ENCODE measurements at places on chromosomes 4 and X.

DNA sequence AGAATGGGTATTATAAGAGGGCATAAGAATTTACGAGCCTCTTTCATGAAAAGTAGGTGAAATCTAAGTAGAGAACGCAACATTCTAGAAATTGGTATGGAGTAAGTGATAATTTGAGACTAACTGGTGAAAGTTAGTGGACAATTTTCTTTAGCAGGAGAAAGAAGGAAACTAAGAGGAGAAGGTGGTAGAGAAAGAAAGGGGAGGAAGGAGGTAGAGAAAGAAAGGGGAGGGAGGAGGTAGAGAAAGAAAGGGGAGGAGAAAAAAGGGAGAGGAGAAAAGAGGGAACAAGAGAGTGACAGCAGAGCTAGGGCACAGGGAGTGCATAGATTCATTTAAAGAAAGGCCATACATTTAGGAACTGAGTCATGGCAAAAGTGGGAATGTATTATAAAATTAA is 94.1 kb downstream of the RNF150 start:
- DNase-seq = no peak

GRCh38 chr4:24451870-24452269 is 132.5 kb downstream of the DHX15 start:
- no peak for DNase-seq

GRCh38 chr4:118290951-118291350 is 61.9 kb downstream of the PRSS12 start:
- DNase-seq = no peak

DNA sequence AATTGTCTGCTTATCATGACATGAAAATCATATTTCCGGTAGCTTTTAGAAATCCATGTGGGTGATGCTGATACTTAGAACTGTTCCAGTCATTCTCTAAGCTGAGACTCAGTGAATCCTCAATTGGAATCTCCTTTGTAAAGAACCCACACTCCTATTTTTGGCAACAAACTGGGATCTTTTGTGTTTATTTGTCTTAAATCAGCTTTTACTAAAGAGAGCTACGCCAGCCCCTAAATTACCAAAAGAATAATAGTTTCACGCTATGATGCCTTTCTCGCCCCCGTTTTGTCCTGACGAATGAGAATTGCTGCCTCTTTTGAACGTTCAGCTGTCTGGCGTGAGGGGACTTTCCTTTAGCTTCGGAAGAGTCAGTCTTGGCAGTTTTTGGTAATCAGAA is 195.9 kb downstream of the SHOX start:
- no peak for DNase-seq

DNA sequence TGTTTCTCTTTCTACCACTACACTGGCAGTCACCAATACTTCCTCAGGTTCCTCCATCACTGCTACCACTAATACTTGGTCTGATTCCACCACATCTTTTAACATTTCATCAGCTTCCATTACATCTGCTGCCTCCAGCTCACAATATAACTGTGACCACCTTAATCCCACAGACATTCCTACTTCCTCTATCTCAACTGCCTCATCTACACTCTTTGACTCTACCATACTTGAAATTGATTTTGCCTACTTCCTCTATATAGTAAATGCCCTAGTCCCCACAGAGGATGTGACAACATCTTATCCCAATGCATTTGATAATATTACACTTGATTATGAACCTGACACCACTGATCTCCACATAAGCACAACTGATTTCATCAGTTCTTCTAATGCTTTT is 29.0 kb downstream of the OPRPN start:
- DNase-seq = no peak

DNA sequence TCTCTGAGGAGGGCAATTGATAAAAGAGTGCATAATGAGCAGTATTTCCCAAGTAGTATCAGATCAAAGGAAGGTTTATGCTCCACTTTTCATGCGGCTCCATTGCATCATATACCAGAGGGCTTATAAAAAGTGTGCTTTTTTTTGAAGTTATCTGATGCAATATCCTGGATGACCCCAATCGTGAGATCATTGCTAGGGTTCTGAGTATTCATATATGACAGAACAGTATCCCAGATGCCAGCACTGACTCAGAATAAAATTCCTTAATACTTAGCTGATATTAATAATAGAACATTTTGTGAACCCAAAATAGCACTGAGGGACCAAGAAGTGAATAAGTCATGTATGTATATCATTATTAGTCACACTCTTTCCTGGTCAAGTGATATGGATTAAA is 945.5 kb upstream of the AGA start:
- DNase-seq = no peak

GRCh38 chrX:13216139-13216538 is 103.7 kb downstream of the ATXN3L start:
- no peak for DNase-seq

- no peak for DNase-seq
These were observed 254.6 kb downstream of the CBLL2 start for GRCh38 chrX:22527302-22527701.

- DNase-seq = no peak
These were observed 175.9 kb downstream of the FBXW7 start for GRCh38 chr4:152360045-152360410.

- no peak for DNase-seq
These were observed 5.8 kb upstream of the DGKQ start for GRCh38 chr4:978957-979701.

DNA sequence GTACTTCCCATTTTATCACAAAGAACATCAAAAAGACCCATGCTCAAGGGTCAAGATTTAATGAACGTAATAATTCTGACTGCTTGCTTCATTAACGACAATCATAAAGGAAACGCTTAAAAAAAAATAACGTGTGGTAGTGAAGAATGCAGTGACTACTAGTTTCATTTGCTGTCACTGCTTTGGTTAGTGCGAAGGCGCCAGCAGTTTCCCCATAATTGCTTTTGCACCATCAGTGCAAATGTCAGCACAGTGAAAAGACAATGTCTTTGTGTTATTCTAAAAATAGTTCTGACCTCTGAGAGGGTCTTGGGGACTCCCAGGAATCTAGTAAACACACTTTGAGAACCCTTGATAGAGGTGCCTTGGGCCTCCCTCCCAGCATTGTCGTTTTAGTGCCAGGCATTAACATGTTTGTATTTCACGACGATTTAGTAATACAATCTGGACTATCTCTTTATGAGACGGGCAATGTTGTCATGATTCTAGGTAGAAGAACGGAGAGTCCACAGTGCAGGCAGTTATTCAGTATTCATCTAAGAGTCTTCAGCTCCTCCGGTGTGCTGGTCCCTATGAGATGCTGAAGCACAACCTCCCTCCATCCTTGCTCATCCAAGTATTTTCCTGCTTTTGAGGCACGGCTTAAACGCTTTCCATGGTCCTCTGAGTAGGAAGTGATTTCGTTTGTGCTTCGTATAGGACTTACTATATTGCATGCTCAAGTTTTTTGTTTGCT is 71.0 kb downstream of the AFF1 start:
- DNase-seq = peak; percentile 53

- no peak for DNase-seq
These were observed 117.3 kb downstream of the C4orf51 start for GRCh38 chr4:145797278-145797677.

DNA sequence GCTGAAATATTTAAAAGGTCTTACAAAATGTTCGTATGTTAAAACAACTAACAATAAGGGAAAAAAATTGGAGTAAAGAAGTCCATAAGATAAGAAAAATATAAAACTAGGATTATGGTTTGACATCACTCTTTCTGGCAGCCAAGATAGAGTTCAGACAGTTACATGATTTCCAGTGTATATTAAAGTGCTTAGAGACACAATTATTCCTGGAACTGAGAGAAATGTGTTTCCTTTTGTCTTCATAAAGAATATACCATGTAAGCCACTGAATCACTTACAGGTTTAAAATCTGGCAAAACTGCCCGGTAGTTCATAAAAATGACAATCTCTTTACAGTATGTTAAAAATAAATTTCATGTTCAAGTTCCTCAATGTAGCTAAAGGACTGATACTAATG is 538.7 kb upstream of the ATOH1 start:
- no peak for DNase-seq

DNA sequence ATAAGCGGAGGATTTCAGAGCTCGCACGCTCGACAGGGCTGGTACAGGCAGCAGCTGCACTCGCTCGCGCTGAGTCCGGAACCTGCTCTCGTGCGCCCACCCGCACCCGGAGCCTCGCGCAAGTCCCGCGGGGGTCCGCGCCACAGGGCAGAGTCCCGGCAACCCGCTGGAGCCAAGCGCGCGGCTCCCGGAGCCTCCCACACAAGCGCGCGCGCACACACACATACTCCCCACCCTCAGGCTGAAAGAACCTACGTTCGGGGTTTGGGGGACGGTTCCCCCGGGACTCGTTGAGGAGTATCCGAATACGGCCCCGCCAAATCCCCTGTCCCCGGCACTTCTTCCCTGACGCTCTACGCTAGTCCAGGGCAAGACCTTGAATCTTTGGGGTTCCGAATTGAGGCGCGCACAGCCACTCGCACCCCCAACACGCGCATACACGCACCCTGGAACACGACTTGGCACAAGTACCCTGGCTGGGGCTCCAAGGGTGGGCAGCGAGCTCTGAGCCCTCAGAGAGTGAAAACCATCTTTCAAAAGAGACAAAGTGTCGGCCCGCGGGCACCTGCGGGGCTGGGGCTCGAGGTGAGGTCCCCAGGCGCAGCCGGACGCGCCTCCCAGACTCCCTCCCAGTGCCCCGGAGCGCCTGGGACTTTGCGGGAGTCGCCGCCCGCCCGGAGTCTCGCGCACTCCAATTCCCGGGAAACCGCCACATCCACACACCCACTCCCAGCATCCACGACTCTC is 952 bp downstream of the ANOS1 start:
- no peak for DNase-seq

DNA sequence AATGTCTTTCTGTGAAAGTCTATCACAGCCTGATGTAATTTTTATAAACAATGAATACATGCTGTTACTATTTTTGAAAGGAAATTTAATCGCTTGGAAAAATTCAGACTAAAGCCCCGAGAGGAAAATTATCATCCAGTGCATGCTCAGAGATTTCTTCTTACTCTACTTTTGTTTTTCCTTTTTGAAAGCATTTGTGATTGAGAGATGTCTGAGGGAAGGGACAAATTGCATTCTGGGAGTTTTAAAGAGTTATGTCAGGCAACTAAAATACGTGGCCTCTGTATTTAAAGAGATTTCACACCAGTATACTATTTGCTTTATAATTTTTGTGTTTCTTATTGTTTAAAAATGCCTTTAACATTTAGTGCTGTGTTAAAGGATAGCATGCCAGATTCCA is 1.4 kb upstream of the ZFX start:
- no peak for DNase-seq

GRCh38 chr4:156829201-156829873 is 142.3 kb downstream of the PDGFC start:
- no peak for DNase-seq

- no peak for DNase-seq
These were observed 38.0 kb upstream of the CRMP1 start for GRCh38 chr4:5930876-5931275.

- no peak for DNase-seq
These were observed 140.8 kb upstream of the TRPC5 start for GRCh38 chrX:112223391-112223790.

DNA sequence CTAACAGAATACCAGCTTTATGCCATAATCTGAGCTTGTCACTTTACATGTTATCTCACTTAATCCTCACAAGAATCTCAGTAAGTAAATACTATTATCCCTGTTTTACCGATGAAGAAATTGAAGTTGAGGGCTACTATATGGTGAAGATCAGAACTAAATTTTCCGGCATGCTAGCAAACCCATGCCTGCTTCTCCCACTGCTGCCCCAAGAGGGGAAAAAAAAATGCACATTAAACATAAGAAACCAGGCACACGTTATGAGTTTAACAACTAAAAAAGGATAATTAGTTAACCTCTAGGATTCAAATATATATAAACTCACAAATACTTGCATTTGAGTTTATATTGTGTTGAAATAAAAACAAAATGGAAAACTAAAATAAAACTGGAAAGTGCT is 10.8 kb downstream of the SLC10A7 start:
- DNase-seq = no peak

DNA sequence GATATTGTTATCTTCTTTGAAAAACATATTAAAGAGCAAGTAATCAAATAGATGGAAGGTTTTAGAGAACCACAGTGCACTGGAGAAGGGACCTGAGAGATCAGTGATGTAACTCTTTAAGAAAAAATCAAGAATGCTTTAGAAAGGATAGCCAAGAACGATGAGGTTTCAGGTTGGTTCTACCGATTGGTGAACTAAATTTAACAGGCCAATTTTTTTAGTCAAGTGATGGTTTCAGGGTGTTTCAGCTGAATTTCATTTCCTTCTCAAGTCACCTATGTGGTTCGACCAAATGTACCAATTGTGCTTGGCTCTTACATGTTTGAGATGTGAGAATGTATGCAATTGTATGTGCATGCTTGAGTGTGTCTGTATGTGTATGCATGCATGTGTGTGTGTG is 26.5 kb downstream of the HS3ST1 start:
- no peak for DNase-seq

GRCh38 chrX:39595977-39596376 is 501.8 kb downstream of the BCOR start:
- DNase-seq = no peak

DNA sequence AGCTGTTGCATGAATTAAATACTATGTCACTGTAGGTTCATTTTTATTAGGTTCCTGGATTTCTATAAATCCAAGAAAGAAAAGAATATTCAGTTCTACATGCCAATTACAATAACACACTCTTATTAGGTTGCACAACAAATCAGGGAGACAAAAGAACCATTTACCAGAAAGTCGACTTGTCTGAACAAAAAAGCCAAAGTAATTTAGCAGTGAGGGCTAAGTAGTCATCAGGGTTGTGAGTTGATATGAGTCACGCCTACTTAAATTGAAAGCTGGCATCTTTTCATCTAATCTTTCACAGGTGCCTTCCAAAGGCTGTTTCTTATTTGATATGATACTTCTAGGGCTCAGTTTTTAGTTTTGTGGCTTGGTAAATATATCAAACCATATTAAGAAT is 25.4 kb upstream of the GNRHR start:
- DNase-seq = no peak

DNA sequence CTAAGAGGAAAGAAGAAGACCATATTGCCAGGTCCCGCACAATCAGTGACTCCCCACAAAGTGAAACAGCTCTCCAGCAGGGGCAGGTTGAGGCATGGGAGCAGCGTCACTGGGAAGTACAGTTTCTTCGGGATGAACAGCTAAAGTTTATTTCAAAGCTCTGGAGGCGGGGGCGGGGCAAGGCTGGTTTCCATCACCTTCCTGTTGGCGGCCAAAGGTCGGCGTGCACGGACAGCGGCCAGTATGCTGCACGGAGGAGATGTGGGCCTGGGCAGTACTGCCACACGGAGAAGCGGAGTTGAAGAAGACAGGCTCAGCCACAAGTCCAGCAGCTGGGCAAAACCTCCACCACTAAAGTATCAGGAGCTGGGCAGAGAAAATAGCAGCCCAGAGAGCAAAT is 951 bp upstream of the ZNF518B start:
- DNase-seq = no peak

DNA sequence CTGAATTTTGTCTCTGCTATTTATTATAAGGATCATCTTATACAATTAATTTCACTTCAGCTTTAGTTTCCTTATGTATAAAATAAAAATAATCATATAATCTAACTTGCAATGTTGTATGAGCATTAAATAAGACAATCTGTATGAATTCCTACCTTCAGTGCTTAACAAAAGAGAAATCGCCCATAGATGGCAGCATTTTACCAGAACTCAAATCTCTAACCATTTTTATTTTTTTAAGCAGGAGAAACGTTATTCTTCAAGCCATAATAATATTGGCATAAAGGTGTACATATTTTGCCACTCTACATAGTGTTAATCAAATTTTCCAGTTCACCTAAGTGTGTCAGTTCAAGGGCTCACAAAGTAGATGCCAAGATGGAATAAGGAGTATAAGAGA is 78.8 kb downstream of the TMEM47 start:
- no peak for DNase-seq

GRCh38 chrX:41064018-41064417 is 21.2 kb upstream of the USP9X start:
- no peak for DNase-seq
